H9 (cell line): ENCODE measurements at places on chromosomes 3 and 15. TPM values are rescaled to one million over a fixed set of nuclear protein-coding genes. Genes with fewer than 3 reads are reported as not detected.

The TEX55 gene
- not detected in 2 replicates for total RNA-seq

The CSTA gene
- total RNA-seq: not detected in 2 replicates

The SLC38A3 gene
- total RNA-seq: 1.4 and 3.2 TPM in 2 replicates

The SEMA7A gene
- 5.7 and 7.0 TPM in 2 replicates for total RNA-seq

The TM6SF1 gene
- 0.96 and 0.99 TPM in 2 replicates for total RNA-seq

The ANKRD63 gene
- total RNA-seq: 0.26 and 0.46 TPM in 2 replicates

The EPHB3 gene
- total RNA-seq: 0.59 and 1.0 TPM in 2 replicates

The CDHR4 gene
- total RNA-seq: not detected in 2 replicates

The MAP6D1 gene
- 5.6 and 7.1 TPM in 2 replicates for total RNA-seq

The SKOR1 gene
- total RNA-seq: 0.13 TPM in 2 replicates

The FGD5 gene
- total RNA-seq: 7.8 and 8.6 TPM in 2 replicates

The ARPP19 gene
- 229 and 247 TPM in 2 replicates for total RNA-seq
